ENCODE measurements at places on chromosomes 1 and 21.

DNA sequence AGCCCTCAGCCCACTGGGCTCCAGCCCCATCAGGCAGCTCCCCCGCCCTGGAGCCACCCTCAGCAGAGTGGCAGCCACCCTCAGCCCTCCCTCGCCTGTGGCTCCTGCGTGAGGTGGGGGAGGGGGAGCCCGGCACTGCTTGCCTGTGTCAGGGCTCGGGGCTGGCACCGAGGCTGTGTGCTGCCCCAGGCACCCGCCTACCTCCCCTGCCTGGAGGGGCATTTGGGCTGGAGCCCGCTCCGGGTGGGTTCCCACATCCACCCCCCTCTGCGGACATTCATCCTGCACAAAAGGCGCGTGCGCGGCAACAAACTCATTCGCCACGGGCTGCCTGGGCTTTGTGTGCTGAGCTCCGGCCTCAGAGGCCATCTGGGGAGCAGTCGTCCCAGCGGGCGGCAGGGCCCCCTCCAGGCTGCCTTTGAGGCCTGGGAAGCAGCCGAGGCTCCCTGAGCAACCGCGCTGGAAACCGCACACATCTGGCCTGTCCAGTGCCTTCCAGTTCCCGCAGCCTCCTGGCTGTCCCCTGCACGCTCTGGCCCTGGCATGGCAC is 12.6 kb upstream of the TNFRSF14 start:
- ATAC-seq = peak; percentile 43

- ATAC-seq = no peak
Observed at GRCh38 chr21:23316190-23316589, 2291.1 kb downstream of the MRPL39 start.

- no peak for ATAC-seq
Observed at GRCh38 chr1:220353229-220354012, 81.2 kb upstream of the RAB3GAP2 start.

DNA sequence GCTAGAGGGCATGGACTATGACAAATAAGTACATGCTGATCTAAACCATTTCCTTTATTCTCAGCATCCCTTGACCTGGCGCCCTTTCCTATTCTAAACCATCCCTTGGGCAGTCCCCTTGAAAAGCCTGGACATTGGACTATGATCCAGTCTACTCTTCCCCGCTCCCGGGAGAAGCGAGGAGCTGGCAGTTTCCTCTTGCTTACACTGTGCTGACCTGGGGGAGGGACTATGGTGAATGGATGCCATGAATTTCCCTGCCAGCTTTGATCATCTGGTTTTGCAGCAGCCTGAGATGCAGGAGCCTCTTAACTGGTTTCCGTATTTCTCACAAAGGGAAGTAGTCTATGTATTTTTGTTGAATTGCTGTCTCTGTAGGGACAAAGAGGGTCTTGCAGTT is 121.7 kb downstream of the KIF26B start:
- no peak for ATAC-seq

DNA sequence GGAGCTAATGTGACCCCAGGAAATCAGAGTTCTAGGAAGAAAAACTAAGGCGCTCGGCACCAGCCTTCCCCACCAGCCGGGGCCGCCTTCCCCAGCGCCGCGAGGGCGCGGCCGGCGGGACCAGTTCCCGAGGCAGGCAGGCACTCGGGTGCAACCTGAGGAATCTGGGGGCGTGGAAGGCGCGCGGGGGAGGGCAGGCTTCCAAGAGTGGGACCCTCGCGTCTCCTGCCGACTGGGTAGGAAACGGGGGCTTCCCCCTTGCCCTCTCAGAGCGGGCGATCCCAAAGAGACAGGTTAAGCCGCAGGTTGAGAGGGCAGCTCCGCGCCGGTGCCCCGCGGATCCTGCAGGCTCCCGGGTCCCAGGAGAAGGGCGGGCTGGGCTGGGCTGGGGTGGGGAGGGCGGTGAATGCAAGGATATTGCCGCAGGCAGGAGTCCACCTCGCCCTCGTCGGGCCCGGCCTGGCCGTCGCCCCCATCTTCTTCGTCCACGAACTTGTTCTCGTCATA is 431 bp downstream of the ARPC5 start:
- peak; percentile 7 for ATAC-seq

DNA sequence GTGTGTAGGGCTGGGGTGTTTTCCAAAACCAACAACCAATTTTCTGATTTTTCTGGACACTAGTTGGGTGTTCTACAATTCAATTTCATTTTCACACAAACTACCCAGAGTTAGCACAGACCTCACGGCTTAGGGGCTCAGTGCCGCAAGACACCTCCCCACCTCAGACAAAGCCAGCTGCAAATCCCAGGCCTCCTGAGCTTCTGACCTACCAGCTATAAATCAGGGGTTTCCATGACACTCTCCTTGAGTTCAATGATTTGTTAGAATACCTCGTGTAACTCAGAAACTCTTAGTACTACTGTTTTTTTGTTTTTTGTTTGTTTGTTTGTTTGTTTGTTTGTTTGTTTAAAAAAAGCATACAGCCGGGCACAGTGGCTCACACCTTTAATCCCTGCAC is 28.7 kb upstream of the FAM89A start:
- ATAC-seq = peak; percentile 52
